ENCODE measurements at places on chromosomes 1 and 21.

GRCh38 chr1:108877348-108878159, 769 bp downstream of the GPSM2 start:
- peak; percentile 19 for DNase-seq

GRCh38 chr1:212283741-212284140, 1.5 kb upstream of the PPP2R5A start:
- DNase-seq, result no peak

DNA sequence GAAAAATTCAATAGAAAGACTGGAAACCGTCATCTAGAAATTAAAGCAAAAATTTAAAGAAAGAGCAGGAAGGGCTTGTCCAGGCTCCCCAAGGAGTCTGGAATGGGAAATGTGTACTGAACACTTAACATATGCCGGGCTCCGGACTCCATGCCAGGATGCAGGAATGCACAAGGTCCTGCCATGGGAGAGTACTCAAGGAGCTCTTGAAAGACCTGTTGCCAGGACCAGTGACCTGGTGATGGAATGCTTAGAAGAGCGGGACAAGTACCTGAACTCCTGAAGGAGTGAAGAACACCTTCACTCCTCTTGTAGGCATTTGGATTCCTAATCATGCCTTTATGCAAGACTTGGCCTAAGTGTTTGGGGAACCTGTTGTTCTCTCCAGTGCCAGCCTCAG, 16.9 kb upstream of the DSCAM start:
- no peak for DNase-seq

DNA sequence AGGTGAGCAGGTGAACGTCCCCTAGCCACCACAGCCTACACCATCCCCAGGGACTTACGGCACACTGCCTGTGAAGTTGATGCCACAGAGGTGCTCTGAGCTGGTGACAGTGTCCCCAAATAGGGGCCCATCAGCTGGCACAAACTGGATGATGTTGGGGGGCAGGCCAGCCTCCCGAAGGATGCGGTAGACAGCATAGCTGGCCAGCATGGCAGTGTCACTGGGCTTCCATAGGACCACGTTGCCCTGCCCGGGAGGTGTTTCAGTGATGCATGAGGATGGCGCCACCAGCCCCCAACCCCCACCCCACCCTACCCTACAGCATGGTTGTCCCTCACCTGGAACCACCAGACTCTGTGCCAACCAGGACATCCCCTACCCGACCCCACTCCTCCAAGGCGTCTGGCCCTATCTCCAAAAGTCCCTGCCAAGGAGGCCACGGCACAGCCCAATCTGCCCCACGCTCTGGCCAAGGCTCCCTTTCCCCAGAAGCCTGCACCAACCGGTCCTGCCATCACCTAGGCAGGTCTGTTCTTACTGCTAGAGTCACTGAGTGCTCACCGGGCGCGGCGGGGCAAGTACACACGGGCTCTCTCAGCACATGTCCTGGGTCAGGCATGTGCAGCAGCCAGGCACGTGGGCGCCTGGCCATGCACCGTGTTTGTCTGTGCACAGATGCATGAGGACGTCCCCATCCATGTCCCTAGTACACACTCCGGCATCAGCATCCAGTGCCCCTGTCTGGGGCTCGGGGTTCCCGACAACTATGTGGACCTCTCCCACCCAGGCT, 20.5 kb downstream of the ALDH4A1 start:
- no peak for DNase-seq

DNA sequence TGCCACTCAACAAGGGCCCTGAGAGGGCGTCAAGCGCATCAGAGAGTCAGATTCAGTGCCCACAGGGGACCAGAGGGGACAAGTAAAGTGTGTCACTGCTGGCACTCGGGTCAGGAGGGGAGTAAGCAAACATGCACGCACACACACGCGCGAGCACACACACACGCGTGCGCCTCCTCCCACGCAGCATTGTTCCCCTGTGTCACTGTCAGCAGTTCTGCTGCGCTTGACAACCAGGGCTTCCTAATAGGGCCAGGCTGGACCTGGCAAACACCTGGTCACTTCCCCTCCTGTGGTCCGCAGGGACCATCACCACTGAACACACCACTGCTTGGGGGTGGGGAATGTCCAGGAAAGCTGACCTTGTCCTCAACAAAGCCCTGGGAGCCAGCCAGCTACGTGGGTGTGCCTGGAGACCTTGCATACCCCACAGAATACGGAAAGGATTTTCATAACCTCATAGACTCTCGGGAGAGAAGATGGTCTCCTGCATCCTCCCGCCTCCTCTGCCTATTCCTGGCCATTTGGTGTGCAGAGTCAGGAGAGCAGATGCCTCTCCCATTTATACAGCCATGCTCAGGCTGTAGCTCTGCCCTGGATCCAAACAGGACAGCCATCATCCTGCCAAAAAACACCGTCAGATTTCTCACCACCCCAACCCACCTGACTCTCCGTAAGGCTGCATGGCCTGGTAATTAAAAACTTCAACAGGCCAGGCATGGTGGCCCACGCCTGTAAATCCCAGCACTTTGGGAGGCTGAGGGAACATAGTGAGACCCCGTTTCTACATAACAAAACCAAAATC, 73.2 kb downstream of the SSBP3 start:
- no peak for DNase-seq

DNA sequence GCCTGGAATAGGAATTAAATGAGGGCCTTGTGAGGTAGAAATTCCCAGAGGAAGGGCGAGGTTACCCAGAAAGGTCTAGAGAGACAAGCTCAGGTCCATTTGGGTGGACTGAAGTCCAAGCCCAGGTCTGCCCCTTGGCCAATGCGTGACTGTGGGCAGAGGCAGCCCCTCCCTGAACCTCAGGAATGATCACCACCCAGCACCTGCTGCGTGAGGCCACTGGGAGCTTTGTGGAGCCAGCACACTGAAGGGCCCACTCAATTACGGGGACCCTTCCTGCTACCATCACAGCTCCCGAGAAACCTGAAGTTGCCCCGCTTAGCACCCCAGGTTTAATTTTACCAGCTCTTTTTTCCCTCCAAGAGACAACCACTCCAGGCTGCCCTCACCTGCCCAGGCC, 6.5 kb upstream of the MATN1 start:
- no peak for DNase-seq

DNA sequence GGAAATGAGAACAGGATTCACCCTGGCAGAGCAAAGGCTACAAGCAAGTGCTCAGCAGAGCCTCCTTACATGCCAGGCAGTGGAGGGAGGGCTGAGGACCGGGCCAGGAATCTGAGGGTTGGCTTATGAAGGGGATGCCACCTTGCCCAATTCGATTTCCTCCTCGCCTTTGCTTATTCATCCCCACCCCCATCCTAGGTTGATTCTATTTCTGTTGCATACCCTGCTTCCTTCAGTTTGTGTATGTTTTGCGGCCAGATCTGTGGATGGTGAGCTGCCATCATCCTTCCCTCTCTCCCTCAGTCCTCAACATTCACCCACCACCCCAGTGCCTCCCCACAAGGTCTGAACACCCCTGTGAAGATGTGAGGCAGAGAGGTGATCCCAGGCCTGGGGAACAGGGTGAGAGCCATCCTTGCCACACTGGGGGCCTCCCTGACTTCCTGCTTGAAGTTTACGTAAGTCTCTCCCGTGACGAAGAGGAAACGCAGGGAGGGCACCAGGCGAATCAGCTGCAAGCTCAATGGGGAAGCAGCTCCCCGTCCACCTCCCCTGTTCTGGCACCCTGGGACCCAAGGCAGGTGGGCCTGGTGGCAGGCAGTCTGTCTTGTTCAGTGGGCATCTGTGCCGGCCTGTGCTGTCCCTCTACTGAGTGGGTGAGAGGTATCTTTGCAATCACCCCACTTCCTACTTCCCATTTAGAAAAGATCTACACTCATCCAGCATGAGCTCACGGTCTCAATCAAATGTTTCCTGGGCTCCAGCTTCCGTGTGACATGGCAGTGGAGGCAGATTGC, 50.6 kb upstream of the CNTN2 start:
- no peak for DNase-seq

DNA sequence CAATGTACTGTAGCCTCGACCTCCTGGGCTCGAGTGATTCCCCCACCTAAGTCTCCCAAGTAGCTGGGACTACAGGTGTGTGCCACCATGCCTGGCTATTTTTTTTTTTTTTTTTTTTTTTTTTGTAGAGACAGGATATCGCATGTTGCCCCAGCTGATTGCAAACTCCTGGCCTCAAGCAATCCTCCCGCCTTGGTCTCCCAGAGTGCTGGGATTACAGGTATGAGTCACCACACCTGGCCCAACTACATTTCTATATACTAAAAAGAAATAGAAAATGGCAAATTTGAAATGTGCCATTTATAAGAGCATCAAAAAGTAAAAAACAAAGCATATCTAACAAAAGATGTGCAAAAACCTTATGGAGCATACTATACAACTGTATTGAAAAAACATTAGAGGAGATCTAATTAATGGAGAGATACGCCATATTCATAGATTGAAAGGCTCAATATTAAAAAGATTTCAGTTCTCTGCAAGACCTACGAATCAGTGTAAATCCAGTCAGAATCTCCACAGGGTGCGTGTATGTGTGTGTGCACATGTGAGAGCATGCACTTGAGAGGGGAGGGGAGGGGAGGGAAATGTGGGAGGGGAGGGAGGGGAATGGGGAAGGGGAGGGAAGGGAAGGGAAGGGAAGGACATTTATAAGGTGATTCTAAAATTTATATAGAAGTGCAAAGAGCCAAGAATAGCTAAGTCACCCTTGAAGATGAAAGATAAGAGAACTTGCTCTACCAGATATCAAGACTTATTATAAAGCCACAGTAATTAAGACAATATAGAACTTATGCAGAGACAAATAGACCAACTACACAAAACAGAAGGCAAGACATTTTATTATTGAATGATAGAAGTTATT, 15.5 kb upstream of the PADI4 start:
- no peak for DNase-seq

DNA sequence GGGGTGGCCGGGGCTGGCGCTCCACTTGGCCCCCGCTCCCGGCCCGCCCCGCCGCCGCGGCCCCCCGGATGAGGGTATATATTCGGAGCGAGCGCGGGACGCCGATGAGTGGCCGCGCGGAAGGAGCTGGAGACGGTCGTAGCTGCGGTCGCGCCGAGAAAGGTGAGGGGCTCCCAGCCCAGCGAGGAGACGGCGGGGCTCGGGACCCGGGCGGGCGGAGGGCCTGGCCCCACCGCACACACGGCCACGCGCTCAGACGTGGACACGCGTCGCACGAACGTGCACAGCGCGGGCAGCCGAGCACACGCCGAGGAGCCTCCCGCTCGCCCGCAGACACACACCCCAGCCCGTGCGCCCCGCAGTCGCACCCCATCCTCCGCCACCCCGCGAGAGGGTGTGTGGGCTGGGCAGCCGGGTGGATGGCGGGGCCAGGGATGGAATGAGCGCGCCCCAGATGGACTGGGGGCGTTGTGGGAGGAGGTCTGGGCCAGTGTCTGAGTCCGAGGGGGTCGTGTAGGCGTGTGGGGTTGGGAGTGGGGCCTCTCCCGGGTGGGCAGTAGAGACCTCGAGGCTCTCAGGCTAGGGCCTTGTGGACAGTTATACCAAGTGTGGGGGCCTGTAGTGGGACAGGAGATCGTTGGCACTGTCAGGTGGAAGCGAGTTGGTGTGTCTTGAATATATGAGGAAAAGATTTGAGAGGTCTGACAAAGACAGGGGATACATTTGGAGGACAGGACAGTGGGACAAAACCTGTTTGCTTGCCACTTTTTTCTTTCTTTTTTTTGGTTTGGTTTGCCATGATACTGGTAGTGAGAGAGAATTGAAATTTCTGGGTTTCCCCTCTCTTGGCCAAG, at the start of gene UAP1:
TSS of gene UAP1 (plus strand) at position 107 of the 854 bp plus-strand sequence. CDS start 4,347 bp downstream, outside the sequence.
- DNase-seq, result no peak

DNA sequence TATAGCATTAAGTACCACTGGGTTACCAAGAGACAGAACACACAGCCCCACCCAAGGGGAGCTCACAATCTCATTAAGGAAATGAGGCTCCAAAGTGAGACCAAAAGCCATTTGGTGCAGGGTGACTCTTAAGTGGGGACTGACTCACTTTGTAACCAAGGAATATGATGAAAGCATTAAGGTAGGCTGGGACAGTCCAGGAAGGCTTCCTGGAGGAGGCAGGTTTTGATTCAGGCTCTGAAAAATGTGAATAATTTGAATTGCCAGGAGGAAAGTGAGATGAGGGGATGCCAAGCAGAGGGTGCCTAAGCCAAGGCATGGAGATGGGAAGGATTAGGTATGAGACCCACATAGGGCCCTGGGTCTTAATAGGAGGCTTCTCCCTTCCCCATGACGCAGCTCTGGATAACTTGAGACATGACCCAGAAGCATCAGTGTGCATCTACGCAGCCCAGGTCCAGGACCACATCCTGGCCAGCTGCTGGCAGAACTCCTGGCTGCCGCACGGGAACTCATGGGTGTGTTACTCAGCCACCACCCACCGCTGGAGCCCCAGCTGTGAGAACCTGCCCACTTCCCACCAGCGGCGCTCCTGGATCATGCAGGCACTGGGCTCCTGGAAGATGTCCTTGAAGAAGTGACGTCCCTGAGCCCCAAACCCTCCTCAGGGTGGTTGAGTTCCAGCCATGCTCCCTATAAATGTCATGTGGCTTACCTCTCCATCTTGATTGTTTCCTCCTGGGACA, 5.9 kb upstream of the TTC4 start:
- DNase-seq, result no peak

- DNase-seq, result no peak
Measured at GRCh38 chr1:233981042-233981675, 76.7 kb downstream of the SLC35F3 start.

DNA sequence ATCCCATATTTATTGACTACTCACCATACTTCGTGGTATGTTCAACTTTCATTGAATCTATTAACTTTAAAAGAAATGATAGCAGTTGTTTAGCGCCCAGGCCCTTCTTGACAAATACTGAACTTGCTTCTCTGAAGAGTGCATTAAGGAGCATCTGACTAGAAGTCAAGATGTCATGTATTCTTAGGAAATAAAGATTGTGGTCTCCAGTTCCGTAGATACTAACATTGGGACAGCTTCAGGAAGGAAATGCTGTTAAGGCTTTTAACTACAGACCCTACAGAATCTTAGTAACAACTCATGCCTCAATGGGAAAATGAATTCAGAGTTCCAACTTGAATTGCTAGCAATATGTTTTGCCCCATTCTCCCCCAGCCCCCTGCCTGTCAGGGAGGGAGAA, 14.8 kb downstream of the LYST start:
- no peak for DNase-seq

DNA sequence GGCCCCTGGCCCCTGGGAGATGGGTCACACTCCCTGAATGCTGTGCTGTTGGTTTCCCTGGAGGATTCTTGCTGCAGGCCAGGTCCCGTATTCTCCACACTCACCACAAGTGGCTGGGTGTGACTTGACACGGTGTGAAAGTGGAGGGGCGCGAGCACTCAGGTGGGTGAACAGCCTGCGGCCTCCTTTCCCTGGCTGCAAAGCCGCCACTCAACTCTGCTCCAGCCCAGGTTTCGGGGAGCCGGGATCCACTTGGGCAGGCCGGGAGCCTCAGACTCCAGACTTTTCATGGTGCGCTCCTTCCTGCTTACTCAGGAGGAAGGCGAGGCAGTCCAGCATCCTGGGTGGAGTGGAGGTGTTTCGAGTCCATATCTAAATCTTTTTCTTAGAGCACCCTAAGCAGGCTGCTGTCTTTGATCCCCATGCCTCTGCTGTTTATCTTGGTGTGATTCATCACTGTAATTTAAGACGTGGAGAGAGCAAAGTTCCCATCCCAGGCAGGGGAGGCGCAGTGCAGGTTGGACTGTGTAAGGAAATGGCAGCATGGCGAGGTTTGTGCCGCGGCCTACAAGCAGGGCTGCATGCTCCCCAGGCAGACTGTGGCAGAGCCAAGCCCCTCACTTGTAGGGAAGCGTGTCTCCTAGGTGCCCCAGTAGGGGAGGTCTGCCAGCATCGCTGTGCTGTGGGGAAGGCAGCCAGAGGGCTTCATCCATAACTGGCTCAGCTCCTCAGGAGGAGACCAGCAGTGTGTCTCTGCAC, 29.6 kb downstream of the VANGL1 start:
- peak; percentile 72 for DNase-seq

Measured in astrocyte (in vitro differentiated cells and primary cell).